ENCODE measurements at places on chromosomes 2 and 18.

- no peak for DNase-seq
Measured at GRCh38 chr2:65639156-65639864, 206.9 kb upstream of the SPRED2 start.

- peak; percentile 26 for DNase-seq
Measured at GRCh38 chr2:38665854-38666555, at the start of gene GALM. TSS of gene GALM (plus strand) at chr2:38666114. CDS start at chr2:38666162, 48 bp downstream.

- no peak for DNase-seq
Measured at GRCh38 chr2:55038428-55038827, 11.8 kb downstream of the RTN4 start.

- no peak for DNase-seq
Measured at GRCh38 chr2:19300961-19301360, 57.5 kb downstream of the OSR1 start.

- DNase-seq, result no peak
Measured at GRCh38 chr2:26897807-26898479, 50.0 kb downstream of the DPYSL5 start.

GRCh38 chr2:105756435-105756834 lies 11.7 kb downstream of the NCK2 start:
- DNase-seq, result no peak

- no peak for DNase-seq
Measured at GRCh38 chr2:23536326-23536725, 151.3 kb downstream of the KLHL29 start.

DNA sequence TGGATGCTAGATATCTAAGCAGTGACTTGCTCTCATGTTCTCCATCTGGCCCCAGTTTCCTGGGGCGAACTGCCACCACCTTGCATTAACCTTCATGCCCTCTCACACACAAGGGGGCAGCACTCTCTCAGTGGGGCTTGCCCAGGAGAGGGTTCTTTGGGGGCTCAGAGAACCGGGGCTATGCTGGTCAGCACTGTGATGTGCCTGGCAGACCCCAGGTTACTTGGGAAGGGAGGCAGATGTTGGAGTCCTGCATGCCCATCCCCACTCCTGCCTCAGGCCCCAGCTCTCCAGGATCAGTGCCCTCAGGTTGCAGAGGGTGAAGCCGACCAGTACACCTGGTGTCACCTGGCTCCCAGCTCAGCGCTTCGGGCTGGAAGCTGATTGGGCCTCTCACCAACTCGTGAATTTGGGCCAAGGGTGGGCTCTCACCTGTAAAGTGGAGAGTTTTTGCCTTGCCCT lies 396.2 kb upstream of the HS6ST1 start:
- no peak for DNase-seq

- DNase-seq, result no peak
Measured at GRCh38 chr18:11096411-11096810, 53.0 kb downstream of the PIEZO2 start.

DNA sequence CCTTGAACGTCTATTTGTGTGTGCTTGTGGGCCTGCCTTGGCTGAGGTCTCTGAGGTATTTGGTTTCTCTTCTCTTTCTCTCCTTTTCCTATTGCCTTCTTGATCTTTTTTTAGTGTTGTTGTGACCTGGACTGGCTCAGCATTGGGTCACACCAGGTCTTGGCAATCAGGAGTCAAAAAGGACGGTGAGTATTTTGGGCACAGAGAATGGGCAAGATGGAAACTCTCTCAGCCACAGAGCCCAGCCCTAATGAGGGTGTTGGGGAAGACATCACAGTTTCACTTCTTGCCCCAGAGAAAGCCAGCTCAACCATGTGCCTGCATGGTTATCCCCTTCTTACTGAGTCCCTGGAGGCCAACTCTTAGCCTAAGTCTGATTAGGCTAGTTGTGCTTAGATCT lies 13.7 kb upstream of the INO80C start:
- DNase-seq, result no peak

GRCh38 chr2:223044916-223045700 lies 6.9 kb upstream of the KCNE4 start:
- DNase-seq, result no peak

DNA sequence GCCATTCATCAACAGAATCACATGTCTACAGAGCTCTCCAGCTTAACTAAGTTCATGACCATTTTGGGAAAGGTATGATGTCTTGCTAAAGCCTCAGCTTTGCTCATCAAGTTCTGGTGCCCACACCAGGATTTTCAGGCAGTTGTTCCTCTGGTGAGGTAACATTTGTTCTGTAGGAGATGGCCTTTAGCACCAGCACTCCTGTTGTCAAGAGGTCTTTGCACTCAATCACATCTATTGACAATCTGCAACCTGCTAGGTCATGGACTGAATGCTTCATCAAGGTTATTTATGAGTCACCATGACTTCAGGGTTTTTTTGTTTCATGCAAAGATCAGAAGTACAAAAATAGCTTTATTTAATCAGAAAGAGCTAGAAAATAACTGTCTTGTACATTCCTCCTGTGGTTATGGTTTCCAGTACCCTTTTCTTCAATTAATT lies 36.6 kb upstream of the VIT start:
- DNase-seq, result no peak

DNA sequence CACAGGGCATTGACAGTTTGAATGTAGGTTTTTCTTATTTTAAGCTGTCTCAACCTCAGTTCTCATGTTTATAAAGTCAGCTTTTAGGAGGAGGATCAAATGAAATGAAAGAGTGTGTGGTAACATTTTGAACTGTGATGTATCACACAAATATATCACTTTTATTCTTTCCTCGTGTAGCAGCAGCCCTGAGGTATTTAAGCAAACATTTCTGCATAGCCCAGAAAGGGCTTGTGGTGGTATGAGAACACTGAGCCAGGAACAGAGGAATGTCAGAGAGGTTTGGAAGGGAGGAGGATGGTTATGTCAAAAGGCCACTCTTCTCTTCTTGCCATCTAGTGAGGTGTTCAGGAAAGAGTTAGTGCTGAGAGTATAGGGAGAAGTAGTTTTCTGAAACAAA lies 150.2 kb downstream of the PARD3B start:
- DNase-seq, result no peak

DNA sequence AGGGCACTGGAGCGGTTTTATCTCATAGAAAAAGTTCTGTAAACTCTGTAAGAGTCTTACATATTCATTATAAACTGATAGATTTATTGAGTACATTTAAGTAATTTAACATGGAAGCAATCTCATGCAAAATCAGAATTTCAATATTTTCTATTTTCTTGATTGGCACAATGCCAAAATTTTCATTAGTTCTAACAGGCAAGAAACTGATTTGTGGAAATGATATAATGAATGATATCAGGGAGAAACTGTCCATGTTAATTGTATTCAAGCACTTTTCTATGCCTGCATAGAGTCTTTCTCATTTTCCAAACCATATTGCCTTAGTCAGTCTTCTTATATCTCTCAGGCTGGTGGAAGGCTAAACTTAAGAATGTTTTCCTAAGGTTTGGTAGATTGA lies 23.0 kb upstream of the SPAG16 start:
- no peak for DNase-seq

GRCh38 chr18:14945984-14946383 lies 198.0 kb downstream of the ANKRD30B start:
- no peak for DNase-seq

GRCh38 chr18:76394780-76395476 lies 100.1 kb downstream of the ZNF516 start:
- no peak for DNase-seq

GRCh38 chr2:227862741-227863588 lies 8.5 kb upstream of the DAW1 start:
- DNase-seq, result no peak

DNA sequence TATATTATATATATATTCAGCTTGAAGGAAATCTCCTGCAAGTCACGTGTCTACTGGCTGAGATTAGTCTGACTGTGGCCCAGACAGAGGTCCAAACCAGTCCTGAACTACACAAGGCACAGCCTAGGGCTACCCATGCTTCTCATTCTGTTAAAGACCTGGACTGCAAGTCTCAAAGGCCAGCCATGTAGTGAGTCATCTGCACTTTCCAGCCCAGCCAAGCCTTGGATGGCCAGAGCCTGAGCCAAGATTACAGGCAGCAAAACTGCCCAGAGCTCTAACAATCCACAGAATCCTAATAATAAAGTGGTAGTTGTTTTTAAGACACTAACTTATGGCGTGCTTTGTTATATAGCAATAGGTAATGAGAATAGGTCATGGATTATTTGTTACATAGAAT lies 259.6 kb downstream of the SS18 start:
- peak; percentile 3 for DNase-seq

DNA sequence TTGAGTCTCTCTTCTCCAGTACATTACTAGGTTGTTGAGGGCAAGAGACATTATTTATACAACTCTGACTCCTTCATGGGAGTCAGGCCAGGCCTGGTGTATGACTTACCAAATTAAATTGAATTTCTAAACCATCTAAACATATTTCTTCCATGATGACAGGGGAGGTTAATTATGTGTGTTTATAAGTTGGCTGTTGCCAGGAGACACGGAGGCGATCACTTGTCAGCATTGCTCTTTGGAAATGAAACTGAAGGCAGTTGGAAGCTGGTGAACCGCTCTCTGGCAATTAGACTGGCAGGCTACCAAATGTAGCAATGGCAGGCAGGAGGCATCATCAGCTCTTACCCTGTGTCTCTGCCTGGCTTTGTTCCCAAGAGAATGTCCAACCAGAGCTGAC lies 241.4 kb downstream of the KCNS3 start:
- no peak for DNase-seq

GRCh38 chr2:153644955-153645354 lies 166.4 kb upstream of the RPRM start:
- DNase-seq, result no peak
